ENCODE measurements at places on chromosomes 4 and X.

- no peak for DNase-seq
Measured at GRCh38 chr4:2378898-2379297, 39.5 kb downstream of the ZFYVE28 start.

DNA sequence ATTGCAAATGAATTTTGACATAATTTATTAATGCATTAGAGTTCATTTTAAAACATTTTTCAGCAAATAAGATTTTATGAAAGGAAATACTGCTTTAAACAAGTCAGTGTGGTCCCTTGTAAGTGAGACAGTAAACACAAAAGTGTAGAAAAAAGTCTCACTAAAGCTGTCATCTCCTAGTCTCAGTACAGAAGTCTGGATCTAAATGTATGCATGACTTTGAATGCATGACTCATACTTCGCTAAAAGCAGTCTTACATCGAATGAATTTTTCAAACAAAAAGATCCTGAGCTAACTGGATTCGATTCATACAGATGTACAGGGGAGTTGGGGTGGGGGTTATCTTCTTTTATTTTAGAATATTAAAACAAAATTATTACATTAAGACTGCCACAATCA, 207.4 kb upstream of the VCX start:
- no peak for DNase-seq

- no peak for DNase-seq
Measured at GRCh38 chr4:168409089-168409801, 71.0 kb downstream of the DDX60L start.

- DNase-seq: no peak
Measured at GRCh38 chr4:173524218-173525117, 5.6 kb downstream of the HAND2 start.

- DNase-seq: no peak
Measured at GRCh38 chrX:105870445-105870844, 48.1 kb downstream of the NRK start.

DNA sequence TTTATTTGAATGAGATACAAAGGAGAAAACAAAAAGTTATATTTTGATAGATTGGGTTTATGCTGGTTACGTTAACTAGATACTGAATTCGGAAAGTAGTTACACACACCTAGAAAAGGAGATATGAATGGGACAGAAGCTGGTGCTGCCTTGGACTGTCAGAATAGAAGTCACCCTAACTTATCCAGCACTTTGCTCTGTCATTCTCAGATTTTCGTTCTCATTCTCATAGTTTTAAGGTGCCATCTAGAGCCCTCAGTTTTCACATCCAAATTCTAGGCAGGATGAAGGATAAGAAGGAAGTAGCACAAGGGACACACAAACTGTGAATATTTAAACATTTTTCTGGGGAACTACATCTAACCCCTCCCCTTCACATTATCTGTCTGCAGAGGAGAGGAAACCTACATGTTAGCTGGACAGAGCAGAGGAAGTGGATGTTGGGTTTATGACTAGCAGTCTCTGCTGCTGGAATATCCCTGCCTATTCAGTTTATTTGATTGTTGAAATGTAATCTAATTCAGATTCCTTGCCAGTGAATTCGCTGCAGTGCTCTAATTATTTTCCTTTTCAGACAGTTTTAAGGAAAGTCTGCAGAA, 521.9 kb downstream of the FAT4 start:
- DNase-seq: no peak

DNA sequence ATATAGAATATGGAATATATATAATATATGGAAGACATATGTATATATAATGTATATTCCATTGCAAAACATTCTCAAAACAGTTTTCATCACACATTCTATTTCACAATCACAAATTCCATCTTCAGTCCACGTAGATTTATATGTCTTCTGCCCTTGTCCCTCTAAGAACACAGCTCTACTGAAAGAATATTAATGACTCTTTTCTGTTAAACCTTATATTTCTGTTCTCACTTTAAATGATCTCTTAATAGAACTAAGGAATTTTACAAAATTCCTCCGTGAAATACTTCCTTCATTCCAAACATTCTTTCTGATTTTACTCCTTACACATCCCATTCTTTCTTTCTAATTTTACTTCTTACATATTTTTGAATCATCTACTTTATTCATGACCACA, 1043.1 kb upstream of the PABPC4L start:
- DNase-seq: no peak

DNA sequence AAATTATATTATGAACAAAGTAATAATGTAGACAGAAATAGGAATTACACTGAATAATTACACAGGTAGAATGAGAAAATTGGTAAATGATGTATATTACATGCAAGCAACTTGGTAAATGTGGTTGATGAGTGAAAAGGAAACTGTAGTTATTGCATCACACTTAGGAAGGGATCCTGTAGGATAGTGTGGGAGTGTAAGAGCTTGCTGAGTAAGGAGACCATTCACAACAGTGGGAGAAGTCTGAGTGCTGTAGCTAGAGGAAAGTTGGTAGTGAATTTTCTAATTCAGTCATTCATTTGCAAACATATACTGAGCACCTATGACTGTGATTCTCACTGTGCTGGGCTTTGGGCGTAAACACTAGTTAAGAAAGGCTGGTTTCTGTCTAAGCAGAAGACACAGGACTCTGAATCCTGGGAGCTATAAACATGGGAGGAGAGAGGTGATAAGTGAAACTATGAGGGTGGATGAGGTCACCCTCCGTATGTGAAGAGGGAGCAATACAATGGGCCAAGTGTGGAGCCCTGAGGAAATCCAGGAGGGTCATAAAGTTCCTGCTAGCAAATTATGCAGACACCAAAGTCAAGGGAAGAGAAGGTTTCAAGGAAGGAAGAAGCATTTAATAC, 14.2 kb upstream of the CPE start:
- no peak for DNase-seq

DNA sequence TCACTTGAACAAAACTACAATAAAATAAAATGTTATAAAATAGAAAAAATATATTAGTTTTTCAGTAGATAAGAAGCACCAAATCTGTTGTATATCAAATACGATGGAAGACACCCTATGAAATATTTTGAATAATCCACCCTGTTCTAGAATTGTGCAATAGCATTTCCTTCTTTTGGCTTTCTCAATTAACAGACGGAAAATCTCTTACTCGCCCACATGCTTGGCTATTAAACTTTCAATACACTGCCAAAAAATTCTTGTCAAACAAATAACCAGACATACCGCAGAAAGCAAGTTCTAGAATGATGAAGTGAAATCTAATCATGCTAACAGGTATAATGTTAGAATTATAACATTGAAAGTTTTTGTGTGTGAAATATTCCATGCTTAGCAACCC, 671.6 kb upstream of the SLIT2 start:
- DNase-seq: no peak

- no peak for DNase-seq
Measured at GRCh38 chr4:8586671-8587468, 5.7 kb upstream of the CPZ start.

DNA sequence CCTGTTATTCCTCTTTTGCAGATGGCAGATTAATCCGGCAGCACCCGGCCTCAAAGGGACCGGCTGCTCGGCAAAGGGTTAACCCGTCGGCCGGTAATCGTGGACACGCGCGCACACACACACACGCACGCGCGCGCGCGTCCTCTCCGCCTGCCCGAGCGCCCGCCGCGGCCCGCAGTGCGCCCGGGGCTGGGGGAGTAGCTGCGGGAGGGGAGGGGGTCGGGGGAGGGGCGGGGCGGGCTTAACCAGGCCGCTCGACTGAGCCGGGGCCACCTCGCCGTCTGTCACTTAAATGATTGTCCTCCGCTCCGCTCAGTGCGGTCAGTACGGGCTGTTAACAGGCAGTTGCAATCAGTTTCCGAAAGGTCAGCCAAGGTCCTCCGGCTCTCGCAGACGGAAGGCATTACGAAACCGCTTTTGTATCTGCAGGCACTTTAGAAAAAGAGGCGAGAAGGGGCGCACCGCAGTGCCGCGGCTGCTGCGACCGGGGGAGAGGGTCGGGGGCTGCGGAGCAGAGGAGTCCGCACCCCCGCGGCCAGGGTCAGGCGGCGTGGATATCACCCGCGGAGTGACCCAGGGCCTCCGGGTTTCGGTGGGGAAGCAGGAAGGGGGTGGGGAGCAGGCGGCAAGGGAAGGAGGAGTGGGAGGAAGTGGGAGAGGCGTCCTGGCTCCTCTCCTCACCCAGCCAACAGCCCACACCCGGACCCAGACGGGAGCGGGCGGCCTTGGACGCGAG, 57.3 kb upstream of the BCOR start:
- no peak for DNase-seq

DNA sequence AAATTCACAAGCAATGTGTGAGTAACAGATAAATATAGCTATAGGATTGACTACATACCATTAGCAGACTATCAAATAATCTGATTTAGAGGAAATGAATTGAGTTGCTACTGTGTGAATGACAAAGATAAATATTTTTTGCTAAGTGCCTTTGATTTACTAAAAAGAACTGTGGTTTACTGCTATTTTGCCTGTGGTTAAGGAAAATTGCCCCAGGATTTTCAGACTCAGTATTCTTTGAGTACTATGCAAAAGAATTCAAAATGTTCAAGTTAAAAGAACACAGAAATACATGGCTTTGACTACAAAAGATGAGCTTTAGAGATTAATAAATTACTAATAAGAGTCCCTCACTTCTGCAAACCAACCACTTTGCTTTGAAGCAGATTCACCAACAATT, 853.8 kb downstream of the ADGRL3 start:
- DNase-seq: no peak

GRCh38 chrX:77693594-77693993, 92.4 kb downstream of the ATRX start:
- no peak for DNase-seq

- no peak for DNase-seq
Measured at GRCh38 chrX:153791104-153791852, 2.9 kb downstream of the IDH3G start.

DNA sequence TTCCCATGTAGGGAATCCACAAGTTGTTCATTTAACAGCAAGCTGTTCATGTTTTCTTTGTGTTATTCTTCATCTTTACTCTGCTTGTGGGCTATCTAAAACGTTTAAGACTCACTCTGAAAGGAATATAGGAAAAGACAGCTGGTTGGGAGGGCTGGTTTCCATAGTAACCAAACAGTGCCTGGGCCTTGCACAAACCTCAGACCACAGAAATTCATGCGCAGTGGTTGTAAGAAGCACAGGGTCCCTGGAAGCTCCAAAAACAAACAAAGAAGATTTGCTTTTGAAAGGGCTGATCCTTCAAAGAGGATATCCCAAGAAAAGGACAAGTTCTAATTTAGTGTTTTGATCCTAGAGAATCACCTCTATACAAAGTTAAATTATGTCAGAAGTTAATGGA, 7.8 kb downstream of the SERTM2 start:
- no peak for DNase-seq

DNA sequence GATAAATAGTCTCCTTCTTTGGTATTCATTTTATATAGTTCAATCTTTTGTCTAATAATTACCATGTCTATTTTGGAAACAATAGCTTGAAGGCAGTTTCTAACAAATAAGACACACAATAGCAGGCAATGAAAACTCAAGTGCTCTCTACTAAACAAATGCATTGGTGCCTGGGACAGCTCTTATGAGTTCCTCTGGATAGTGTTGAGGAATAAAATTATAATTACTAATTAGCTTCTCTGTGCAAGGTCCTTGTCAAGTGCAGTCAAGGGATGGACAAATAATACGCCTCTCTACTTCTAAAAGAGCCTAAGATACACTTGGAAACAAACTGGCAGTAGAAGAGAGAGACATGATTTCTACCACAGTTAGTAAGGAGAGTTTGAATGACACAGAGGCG, 229.0 kb upstream of the GLRA2 start:
- DNase-seq: no peak

- peak; percentile 75 for DNase-seq
Measured at GRCh38 chr4:112817933-112818593, 181.1 kb downstream of the LARP7 start.

- DNase-seq: no peak
Measured at GRCh38 chr4:108371282-108371681, 202.6 kb upstream of the LEF1 start.

GRCh38 chrX:108993909-108994308, 257.5 kb upstream of the IRS4 start:
- no peak for DNase-seq

- DNase-seq: no peak
Measured at GRCh38 chrX:45952030-45952429, 593.2 kb downstream of the ZNF674 start.

GRCh38 chr4:3410401-3411135, 31.2 kb upstream of the HGFAC start:
- DNase-seq: no peak

- DNase-seq: no peak
Measured at GRCh38 chr4:37628977-37629609, 57.1 kb downstream of the RELL1 start.

- no peak for DNase-seq
Measured at GRCh38 chr4:71304289-71304850, 34.5 kb upstream of the SLC4A4 start.

GRCh38 chr4:92646826-92647225, 343.1 kb downstream of the GRID2 start:
- no peak for DNase-seq

DNA sequence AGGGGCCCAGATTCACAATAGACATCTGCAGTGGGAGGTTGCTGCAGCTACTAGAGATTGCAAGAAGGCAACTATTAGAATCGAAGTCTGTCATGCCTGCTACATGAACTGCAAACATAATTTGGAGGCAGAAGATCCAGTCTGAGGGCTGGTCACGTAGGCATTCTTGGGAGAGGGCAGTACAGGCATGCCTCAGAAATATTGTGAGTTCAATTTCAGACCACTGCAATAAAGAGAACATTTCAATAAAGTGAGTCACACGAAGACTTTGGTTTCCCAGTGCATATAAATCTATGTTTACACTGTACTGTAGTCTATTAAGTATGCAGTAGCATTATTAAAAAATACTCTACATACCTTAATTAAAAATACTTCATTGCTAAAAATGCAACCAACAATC, 585.8 kb upstream of the FAT1 start:
- no peak for DNase-seq

DNA sequence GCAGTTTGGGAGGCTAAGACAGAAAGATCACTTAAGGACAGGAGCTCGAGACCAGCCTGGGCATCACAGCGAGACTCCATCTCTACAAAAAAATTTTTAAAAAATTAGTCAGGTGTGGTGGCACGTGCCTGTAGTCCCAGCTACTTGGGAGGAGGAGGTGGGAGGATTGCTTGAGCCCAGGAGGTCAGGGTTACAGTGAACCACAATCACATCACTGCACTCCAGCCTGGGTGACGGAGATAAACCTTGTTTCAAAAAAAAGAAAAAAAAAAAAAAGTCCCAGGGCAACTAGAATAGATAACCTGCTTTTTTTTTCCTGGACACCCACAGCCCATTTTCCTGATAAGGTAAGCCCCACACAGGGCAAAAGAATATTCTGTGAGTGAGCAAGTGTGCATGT, 96.3 kb downstream of the C4orf51 start:
- no peak for DNase-seq

DNA sequence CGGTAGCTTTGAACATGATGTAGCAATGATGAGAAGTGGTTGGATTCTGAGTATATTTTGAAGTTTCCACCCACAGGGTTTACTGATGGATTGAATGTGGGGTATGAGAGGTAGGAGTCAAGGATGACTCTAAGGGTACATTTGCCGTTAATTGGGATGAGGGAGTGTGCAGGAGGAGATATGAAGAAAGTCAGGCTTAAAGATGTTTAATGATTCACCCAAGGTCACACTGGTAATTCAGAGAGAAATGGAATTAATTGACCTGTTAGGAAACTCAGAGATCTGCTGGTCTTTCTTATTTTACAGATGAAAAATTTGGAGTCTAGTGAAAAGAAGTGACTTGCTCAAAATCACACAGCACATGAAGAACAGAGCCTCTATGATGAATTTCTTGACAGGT, 390.7 kb downstream of the GBA3 start:
- no peak for DNase-seq

All from activated CD4-positive, alpha-beta T cell treated with anti-CD3 and anti-CD28 coated beads, Interleukin-2, Interleukin-6, amounts not matched to agents 100 ng/mL and 50 ng/mL, durations not matched to agents 16 hours and 8 hours (primary cell).